ENCODE measurements at places on chromosomes 12 and 14.

GRCh38 chr14:21924479-21924878, 250.9 kb upstream of the OR4E1 start:
- no peak for DNase-seq

DNA sequence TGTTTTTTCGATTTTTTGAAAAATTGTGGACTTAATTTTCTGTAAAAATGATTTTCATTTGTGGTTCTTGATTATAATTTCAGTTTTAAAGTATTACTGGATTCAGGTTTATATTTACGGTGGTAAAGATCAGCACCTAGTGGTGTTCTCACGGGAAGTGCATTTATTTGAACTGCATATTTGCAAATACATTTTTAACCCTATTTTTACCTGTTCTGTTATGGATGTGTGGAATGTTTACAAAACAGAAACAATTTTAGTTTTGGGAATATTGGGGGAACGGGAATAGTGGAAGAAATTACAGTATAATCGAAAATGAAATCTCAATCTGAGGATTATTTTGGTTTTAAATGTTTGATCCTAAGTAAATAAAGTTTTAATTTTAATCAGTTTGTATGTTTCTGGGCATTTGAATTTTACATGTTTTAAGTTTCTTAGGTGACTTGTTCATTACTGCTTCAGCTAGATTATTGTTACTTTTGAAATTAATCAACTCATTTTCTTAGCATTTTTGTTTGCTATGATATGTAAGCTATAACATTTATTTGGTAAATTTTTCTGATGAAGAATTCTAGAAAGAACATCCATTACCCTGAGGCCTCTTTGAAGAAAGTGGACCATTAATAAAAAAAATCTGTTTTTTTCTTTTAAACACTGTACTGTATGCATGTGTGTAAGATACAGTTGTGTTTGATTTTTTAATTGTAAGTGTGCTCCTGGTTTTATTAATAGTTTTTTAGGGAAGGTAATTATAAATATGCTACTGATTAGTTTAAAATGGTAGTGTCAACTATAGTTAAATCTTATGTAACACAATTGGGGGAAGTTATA, 942 bp downstream of the ATF7IP start:
- no peak for DNase-seq

DNA sequence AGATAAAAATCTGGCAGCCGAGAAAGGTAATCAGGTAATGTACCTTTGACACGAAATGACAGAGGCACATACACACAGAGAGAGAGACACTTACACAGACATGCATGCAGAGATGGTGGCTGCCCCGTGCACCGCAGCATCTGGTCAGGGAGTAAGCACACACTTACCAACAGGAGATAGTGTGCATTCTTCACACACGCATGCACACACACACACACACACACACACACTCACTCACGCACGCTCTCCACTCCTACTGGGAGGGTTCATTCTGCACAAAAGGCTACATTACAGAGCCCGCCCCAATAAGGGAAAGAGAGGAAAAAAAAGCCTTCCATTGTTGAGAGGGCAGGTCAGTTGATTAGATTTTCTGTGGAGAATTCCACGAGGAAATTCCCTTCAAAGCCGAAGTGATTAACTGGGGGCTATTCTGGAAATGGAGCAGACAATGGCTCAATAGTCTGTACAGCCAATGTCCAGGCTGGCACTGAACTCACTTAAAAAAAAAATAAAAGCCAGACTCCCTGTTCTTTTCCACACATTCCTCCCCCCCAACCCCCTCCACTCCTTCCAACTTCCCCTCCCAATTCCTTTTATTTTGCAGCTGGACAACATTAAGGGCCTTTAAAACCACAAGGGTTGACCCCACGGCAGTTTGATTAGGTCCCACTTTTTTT, 1.4 kb upstream of the SOX5 start:
- DNase-seq: peak; percentile 12

DNA sequence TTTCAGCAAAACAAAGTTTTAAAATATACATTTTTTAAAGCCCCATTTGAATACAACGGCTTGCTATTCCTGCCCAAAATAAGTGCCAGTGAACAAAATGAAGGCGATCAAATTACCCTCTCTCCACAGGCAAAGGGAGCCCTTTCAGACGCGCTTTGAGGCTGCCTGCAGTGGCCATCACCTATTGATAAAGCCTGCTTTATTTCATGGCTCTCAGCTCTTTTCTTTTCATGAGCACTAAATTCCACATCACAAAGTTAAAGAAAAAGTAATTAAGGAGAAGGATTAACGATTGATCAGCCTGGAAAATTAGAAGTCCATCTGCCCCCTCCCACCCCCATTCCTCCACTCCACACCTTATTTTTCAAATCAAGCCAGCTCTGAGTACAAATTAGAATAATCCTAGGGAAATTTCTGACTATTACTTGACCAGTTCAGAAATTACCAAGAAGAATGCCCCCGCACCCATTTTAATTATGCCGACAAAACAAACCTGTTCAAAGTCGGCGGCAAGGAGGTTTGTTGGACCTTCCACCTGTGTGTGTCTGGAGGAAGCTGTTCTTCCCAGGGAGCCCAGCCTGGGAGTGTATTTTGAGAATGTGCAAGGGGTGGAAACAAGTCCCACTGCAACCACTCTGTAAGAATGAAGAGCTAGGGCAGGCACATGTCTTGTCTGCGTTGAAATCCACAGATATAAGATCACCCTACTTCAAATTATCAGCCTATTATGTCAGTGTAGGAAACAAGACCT, 64.2 kb upstream of the RIC8B start:
- DNase-seq: no peak

- DNase-seq: peak; percentile 72
Measured at GRCh38 chr14:94612580-94613554, 676 bp downstream of the SERPINA3 start.

GRCh38 chr12:39830171-39830570, 210.6 kb upstream of the ABCD2 start:
- no peak for DNase-seq

DNA sequence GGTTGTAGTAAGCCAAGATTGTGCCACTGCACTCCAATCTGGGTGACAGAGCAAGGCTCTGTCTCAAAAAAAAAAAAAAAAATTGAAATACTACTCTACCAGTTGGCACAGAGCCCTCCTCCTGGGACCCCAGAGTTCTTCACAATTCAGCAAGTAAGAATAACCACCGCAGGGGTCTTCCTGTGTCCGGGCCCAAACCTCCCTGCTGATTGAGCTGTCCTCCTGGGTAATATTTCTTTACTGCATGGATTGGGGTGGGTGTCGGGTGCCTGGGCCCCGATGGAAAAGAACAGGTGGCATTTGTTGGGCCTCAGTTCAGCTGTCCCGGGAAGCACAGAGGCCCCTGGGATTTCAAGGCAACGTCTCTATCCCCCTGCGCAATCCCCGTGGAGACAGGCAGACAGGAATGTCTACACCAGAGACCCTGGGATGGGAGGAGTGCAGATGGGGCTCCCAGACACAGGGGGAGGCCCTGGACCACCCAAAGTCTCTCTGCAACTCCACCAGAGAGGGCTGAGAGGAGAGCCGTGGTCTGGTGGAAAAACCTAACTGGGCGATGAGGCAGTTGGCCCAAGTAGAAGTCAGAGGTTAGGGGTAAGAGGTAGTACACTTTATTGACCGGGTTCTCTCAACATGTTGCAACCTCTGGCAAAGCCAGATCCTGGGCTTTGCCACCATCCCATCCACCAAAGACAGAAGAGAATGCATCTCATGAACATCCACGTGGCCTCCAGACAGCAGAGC, 32.7 kb upstream of the VPS37B start:
- no peak for DNase-seq

GRCh38 chr12:124545508-124546418, 21.6 kb downstream of the NCOR2 start:
- DNase-seq: peak; percentile 65

GRCh38 chr12:67943141-67943892, 45.9 kb upstream of the IFNG-AS1 start:
- DNase-seq: peak; percentile 86

GRCh38 chr12:9797722-9798619, 29.3 kb upstream of the KLRF1 start:
- peak; percentile 47 for DNase-seq

GRCh38 chr14:98374136-98374535, 897.9 kb downstream of the BCL11B start:
- DNase-seq: no peak

- DNase-seq: no peak
Measured at GRCh38 chr14:61671082-61671481, 24.2 kb upstream of the HIF1A start.

GRCh38 chr12:55673638-55674037, 34.1 kb downstream of the ITGA7 start:
- DNase-seq: no peak

DNA sequence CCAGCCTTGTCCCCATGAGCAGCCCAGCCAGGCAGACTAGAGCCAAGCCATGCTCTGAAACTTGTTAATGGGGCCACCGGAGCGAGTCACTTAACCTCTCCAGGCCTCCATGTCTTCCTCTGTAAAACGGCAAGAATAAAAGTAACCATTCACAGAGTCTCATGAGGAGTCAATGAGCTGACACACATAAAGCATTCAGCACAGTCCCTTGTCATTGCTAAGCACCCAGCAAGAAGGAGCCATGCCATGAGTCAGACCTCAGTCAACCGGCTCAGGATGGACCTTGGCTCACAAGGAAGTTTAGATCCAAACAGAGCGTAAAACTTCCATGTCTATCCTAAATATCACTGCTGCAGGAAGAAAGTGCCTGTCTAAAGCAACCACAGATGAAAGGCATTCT, 10.6 kb downstream of the FICD start:
- DNase-seq: no peak

DNA sequence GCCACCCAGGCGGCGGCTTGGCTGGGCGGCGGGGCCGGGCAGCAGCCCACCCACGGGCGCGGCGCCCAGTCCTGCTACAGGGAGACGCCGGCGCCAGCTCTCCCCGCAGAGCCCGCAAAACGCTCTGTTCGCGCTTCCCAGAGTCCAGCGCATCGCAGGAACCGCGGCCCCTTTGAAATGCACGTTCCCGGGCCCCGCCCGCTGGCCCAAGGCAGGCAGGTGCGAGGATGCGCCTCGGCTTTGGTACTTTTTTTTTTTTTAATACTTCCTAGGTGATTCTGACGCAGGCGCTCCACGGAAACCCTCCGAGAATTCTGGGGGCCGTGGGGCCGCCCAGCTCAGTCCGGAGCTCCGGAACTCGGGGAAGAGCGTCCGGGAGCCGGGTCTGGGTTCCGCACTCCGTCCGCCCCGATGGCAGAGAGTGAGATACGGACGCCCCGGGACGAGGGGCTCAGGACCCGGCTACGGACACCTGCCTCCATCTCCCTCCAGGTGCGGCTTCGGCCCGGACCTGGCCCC, 483 bp downstream of the POC1B start:
- DNase-seq: no peak

DNA sequence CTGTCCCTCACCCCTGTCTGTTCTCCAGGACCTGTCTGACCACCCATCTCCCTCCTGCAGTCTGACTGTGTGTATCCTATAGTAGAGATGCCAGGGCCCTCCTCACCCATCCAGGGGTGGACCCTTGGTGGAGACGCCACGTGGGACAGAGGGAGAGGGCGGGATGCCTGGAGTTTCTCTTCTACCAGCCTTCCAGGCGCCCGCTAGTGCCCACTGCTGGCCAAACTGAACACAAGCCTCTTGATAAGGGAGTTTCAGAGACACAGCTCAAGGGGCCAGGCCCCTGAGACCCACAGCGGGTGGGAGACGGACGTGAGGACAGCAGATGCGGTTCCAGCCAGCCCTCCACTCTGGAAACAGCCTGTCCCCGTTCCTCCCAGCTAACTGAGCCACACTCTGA, 147.3 kb downstream of the RBM19 start:
- no peak for DNase-seq

DNA sequence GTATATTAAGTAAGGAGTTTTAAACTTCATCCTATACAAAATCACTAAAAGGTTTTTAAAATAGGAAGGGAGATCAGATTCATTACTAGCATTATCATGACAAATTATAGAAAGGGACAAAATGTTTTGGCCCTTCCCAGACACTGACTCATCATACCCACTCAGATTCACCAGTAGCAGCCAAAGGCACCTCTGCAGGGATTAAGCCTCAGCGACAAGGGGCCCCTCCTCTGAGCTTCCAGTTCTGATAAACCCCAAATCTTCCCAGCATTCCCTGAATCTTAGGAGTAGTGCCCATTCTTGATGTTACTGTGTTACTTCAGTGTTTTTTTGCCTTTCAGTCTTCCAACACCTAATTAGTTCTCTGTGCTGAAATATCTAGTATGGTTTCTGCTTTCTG, 14.5 kb downstream of the KRAS start:
- DNase-seq: peak; percentile 18

GRCh38 chr14:65330416-65330815, 82.1 kb upstream of the FUT8 start:
- peak; percentile 41 for DNase-seq

GRCh38 chr12:13537623-13538022, 341.1 kb downstream of the EMP1 start:
- DNase-seq: no peak

- no peak for DNase-seq
Measured at GRCh38 chr14:96310906-96311305, 52.2 kb downstream of the ATG2B start.

DNA sequence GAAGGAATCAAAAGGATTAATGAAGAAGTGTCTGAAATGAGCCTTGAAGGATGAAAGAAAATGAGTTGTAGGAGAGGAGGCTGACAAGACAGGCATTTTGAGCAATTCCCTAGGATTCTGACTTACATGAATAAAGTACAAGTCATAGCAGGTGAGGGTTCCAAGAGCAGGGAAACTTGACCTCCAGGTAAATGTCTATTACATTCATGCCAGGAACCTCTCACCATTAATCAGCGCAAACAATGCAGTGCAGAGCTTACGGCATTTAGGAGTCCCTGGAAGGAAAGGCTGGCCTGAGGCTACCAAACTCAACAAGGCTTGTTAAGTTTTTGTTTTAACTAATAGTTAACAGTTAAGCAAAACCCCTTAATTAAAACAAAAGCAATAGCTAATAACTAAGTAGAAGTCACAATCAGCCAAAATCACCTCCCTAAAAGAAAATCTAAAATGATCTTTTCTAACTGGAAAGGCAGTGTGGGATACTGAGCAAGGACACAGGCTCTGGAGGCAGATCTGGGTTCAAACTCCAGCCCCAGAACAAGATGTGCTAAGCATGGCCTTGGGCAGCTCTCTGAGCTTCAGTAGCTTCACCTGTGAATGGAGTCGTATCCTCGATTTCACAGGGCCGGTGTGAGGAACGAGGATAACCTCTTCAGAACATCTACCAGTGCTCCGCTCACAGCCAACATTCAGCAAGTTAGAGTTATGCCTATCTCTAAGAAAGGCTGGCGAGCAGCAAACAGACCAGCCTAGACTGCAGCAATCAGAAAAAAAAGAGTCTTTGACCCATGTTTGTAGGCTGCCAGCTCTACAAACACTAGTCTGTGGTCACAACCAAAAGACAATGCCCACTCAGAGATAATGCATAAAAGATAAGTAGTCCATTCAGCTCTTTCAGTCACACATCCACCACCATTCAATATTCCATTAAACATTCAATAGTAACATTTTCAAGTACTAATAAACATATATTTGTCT, 16.9 kb downstream of the PPTC7 start:
- DNase-seq: no peak

GRCh38 chr12:9869307-9870161, at the start of gene CLEC2B:
CLEC2B (minus strand) TSS chr12:9869354.
- peak; percentile 80 for DNase-seq

All from fibroblast of the aortic adventitia (primary cell).